ENCODE measurements at places on chromosomes 4 and X.

DNA sequence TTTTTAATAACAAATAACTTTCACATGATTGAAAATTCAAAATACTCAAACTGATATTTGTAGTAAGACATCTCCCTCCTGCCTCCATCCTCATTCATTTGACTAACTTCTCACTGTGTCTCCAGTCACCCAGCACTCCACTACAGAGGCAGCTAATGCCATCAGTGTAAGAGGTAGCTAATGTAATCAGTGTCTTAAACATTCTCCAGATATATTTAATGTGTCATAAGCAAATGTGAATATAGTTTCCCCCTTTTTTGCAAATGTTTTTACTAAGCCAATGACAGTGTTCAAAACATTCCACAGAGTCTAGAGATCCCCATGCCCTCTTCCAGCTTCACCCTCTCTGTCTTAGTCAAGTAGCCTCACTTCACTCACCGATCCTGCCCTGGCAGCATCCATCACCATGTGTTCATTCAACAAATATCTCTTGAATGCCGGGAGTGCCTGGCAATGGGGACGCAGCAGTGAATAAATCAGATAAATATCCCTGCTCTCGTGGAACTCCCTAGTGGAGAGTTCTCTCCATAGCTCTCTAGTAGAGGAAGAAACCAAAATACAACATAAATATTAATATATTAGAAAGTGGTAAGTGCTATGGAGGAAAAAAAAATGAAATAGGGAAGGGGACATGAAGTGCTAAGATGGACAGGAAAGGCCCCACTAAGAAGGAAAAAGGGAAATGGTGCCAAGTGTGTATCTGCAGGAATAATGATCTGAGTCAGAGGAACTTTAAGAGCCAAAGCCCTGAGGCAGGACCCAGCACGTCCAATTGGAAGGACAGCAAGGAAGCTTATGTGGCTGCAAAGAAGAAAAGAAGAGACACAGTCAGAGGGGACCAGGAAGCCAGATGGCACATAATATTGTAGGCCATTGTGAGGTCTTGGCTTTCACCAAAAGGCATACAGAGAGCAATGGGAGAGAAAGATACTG lies 18.7 kb downstream of the SCFD2 start:
- H3K36me3 ChIP-seq: no peaks in the 10 kb centered on the region
- no peak for DNase-seq
- no peak overlapping the region for H3K27ac ChIP-seq
- H3K4me1 ChIP-seq: no peaks in the 10 kb centered on the region

DNA sequence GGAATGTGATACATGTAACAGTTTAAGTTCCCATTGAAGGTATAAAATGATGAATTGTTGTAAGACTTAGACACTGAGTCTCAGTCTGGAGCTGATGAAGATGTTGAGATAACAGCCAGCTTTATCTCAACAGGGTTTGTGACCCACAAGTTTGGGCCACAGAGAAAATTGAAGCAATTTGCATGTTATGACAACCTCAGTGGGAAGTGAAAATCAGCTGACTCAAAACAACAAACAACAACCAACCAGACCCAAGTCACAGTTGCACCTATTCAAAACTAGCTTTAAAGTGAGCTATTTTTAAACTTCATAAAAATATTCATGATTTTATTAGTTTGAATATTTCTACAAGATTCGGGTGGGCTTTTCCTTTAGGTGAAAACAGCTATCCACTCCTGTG lies 8.0 kb downstream of the SFRP2 start:
- peaks cover 2% of the 10 kb centered on the region for H3K36me3 ChIP-seq
- no peak overlapping the region for H3K27ac ChIP-seq
- H3K4me1 ChIP-seq: no peaks in the 10 kb centered on the region
- no peak for DNase-seq

GRCh38 chr4:147994076-147994475 lies 262.2 kb downstream of the ARHGAP10 start:
- DNase-seq: no peak
- peak overlapping the region; percentile 62 for H3K27ac ChIP-seq
- no peaks in the 10 kb centered on the region for H3K4me1 ChIP-seq
- H3K27me3 ChIP-seq: no peaks in the 10 kb centered on the region

DNA sequence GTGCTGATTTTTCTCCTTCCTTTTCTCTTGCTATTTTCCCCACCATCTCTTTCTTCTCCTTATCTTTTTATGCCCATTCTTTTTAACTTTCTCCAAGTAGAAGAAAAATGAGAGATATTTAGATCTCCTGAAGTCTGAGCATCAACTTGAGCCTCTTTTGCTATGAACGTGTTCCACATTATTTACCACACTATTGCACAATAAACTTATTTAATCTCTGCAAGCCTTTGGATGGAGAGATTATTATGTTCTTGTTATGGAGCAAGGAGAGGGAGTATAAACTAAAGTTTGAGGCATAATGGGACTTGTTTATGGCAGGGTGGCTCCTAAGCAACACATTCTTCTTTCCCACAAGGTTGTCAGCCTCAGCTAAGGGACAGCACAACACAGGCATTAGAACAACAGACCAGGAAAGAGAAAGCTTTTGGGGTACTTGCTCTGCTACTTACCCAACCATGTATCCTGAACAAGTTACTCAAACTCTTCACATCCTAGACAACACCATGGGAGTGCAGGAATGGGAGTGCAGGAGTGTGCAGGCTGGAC lies 365.5 kb upstream of the BOD1L1 start:
- H3K27me3 ChIP-seq: no peaks in the 10 kb centered on the region
- H3K4me3 ChIP-seq: no peak overlapping the region
- no peaks in the 10 kb centered on the region for H3K36me3 ChIP-seq
- DNase-seq: no peak
- peaks cover 8% of the 10 kb centered on the region for H3K4me1 ChIP-seq
- no peak overlapping the region for H3K27ac ChIP-seq

DNA sequence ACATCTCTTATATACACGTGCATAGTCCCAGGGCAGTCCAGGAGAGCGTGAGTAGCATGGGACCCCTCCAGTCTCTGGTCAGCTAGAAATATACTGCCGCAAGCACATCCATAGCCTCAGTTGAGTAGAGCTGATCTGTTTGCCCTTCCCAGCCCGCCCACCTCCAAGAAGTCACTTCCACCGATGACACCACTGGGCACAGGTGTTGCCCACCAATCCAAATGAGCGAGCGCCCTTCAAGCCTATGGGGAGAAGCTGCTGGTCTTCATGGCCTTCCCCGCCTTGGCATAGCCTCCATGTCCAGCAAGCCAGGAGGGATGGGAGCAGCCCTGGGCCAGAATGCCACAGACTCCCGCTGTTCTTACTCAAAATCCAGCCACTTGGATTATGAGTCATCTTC lies 10.2 kb downstream of the DUSP9 start:
- no peak overlapping the region for H3K27ac ChIP-seq
- H3K36me3 ChIP-seq: no peaks in the 10 kb centered on the region
- H3K27me3 ChIP-seq: peaks cover 7% of the 10 kb centered on the region
- no peaks in the 10 kb centered on the region for H3K4me1 ChIP-seq

- no peaks in the 10 kb centered on the region for H3K27me3 ChIP-seq
- no peaks in the 10 kb centered on the region for H3K36me3 ChIP-seq
- H3K4me1 ChIP-seq: no peaks in the 10 kb centered on the region
These were observed 62.5 kb upstream of the HOPX start for GRCh38 chr4:56743550-56743949.

DNA sequence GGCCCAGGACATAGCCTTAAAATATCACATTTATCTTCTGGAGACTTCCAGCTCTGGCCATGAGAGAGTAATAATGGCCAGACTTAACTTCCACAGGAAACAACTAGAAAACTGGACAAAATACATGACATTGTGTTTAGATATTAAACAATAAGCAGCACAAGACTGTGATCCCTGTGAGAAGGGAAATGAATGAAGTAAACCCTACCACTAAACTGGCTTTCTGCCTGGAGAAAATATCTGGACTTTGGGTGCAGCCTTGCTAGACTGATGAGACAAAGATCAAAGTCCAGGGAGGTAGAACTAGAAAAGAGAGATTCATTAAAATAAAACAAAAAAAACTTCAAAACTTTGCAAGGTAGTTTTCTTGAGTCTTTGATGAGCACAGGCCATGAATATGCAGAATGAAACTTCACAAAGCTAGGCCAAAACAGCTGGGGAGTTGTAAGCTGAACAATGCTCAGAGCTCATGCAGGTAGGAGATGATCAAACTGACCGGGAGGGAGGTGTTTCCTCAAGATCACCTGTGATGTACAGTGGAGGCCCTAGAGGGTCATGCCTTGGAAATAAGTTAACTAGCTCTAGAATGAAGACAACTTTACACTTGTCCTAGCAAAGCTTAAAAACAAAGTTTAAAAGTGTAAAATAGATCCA lies 147.0 kb upstream of the SH3RF1 start:
- no peak overlapping the region for H3K27ac ChIP-seq
- H3K36me3 ChIP-seq: no peaks in the 10 kb centered on the region
- no peak for DNase-seq
- no peak overlapping the region for H3K4me3 ChIP-seq

DNA sequence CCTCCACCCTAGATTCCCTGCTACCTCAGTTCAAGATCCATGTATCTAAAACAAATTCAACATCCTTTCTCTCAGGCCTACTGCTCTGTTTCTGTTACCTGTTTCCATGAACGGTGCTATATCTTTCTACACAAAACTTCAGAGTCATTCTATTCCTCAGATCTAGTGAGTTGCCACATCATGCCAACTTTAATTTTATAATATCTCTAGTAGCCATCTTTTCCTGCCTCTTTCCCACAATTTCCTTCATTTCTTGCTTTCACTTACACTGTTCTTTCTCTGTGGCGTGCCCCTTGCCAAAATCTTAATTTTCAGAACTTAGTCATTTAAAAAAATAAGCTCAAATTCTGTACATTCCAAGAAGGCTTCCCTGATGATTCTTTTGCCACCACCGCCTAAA lies 15.2 kb downstream of the GUCY1A1 start:
- no peaks in the 10 kb centered on the region for H3K27me3 ChIP-seq
- no peak for DNase-seq
- no peak overlapping the region for H3K27ac ChIP-seq
- no peaks in the 10 kb centered on the region for H3K4me1 ChIP-seq

DNA sequence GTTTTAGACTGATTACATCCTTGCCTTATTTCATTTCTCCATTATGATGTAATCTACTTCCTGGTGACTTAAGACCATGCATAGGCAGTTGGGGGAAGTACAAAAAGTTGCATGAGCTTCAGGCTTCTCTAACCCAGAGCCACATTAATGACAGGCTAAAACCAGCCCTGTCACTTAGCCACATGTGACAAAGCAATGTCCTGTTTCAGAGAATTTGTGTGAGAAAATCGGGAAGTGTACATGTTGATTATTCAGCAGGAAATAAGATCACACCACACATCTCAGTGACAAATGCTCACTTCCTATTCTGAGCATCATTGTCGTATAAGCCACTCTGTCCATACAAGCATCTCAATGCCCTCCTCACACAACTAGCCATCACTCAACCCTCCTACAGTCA lies 98.5 kb upstream of the MAGEB16 start:
- no peaks in the 10 kb centered on the region for H3K36me3 ChIP-seq
- no peak overlapping the region for H3K27ac ChIP-seq
- no peaks in the 10 kb centered on the region for H3K27me3 ChIP-seq
- no peak for DNase-seq

DNA sequence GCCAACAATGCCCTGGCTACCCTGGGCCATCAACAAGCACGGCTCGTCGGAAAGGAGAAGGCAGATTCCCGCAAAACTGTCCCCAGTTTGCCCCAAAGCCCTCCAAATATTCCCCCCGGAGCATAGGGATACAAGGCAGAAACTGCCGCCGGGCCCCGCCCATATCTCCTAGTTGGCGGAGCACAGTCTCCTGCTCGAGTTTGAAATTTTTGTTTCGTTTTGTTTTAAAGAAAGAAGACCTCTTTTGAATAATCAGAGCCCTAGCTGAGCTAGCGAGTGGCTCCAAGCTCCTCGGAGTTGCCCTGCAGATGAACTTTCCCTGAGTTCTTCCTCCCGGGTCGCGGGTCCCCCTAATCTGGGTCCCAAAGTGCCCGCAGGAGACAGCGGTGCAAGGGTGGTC lies 138.1 kb upstream of the ZIC3 start:
- peak; percentile 19 for DNase-seq
- H3K36me3 ChIP-seq: no peaks in the 10 kb centered on the region
- H3K27ac ChIP-seq: peak overlapping the region; percentile 25
- peaks cover 71% of the 10 kb centered on the region for H3K27me3 ChIP-seq
- peak overlapping the region; percentile 41 for H3K4me3 ChIP-seq
- H3K4me1 ChIP-seq: peaks cover 26% of the 10 kb centered on the region

DNA sequence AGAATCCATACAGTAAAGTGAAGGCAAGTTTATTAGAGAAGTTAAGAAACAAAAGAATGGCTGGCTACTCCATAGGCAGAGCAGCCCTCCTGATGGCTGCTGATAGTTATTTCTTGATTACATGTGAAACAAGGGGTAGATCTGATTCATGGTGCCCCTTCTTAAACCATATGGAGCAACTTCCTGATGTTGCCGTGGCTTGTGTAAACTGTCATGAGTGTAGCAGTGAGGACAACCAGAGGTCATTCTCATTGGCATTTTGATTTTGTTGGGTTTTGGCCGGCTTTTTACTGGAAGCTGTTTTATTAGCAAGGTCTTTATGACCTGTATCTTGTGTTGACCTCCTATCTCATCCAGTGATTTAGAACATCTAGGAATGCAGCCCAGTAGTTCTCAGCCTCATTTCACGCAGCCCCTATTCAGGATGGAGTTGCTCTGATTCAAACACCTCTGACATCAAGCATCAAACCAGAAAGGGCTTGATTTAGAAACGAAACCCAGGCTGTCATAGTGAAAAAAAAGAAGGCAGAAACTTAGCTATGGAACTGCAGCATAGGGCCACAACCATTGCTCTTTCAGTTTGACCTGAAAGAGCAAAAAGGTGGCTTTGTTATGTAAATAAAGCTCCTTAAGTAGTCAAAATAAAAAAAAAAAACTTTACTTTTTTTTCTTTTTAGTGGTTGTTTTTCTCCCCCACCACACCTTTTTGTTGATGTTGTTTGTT lies 37.8 kb downstream of the SPCS3 start:
- no peak for DNase-seq
- H3K27ac ChIP-seq: no peak overlapping the region
- H3K27me3 ChIP-seq: no peaks in the 10 kb centered on the region
- H3K36me3 ChIP-seq: no peaks in the 10 kb centered on the region
- no peaks in the 10 kb centered on the region for H3K4me1 ChIP-seq
- H3K4me3 ChIP-seq: no peak overlapping the region

DNA sequence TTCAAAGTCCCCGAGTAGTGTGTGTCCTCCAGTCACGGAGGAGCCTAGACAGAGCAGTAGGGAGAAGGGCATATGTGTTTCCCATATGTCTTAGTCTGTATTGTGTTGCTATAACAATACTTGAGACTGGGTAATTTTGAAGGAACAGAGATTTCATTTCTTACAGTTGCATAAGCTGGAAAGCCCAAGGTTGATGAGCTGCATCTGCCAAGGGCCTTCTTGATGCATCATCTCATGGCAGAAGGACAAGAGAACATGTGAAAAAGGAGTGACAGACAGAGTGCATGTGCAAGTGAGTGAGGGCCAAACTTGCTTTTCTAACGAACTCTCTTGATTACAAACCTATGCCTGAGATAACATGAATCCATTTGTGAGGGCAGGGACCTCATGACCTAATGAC lies 243.4 kb downstream of the ARHGAP10 start:
- H3K36me3 ChIP-seq: no peaks in the 10 kb centered on the region
- H3K4me3 ChIP-seq: no peak overlapping the region
- peaks cover 4% of the 10 kb centered on the region for H3K4me1 ChIP-seq
- no peak overlapping the region for H3K27ac ChIP-seq
